ENCODE measurements at places on chromosomes 6 and 20.

- DNase-seq, result no peak
Measured at GRCh38 chr6:3561725-3562124, 104.9 kb upstream of the SLC22A23 start.

DNA sequence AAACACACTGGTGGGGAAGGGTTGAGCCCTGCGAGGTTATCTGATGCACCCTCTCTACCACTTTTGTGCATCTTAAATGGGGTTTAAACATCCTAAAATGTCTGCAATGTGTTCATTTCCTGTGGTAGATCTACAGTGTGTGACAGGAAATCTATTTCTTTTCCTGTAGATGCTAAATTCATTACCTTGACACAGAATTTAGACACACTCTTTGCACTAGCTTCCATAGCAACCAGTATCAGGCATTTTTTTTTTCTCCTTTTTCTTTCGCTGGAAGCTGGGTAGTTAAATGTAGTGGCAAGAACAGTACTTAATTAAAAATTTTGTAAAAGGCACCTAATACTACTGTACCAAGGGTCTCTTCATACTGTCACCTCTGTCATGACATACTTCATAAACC, 141.1 kb downstream of the RFPL4B start:
- no peak for DNase-seq

DNA sequence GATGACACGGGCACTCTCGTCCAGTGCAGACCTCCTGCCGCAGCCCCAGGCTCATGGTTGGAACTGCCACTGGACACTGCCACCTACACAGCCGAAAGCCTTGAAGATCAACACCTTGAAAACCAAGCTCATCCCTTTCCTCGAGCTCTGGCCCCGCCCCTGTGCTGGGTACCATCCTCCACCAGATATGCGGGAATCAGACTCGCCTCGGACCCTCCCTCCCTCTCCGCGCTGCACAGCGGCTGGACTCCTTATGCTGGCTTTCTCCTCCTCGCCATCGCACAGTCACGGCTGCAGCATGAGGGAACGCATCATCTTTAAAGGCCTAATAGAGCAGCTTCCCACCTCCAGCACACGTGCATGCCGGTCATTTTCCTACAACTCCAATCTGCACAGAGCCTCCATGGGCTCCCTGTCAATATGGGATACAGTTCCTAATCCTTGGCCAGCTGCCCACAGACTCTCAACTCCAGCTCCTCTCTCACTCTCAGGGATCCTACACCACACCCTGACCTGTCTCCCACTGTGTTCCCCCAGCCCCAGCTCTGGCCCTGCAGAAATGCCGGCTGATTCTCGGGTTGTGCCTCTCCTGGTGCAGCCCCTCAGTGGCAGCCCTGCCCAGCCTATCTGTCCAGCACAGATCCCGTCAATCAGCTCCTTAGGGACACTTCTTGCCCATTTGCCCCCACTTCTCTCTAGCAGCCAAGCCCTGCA, 23.2 kb downstream of the TXNDC5 start:
- DNase-seq, result no peak

DNA sequence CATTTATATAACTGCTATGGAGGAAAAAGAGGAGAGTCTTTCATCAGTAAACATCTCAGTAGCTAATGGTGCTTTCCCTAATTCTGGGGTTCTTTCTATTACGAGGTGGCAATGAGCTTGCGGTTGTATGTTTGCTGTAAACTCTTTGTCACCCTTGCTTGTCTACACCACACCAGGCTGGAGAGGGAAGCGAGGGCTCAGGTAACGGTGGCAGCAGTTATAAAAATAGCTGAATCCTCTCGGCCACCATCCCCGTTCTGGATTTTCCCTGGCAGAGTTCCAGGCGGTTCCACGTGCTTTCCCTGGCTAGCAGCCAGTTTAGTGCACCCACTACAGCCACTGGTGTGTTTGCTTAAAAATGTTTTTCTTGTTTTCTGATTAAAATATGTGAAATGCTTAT, 39.0 kb downstream of the MAS1 start:
- no peak for DNase-seq

- DNase-seq, result no peak
Measured at GRCh38 chr20:48761023-48761785, 66.6 kb downstream of the PREX1 start.

GRCh38 chr6:145015739-145016558, 719.4 kb downstream of the EPM2A start:
- peak; percentile 21 for DNase-seq

DNA sequence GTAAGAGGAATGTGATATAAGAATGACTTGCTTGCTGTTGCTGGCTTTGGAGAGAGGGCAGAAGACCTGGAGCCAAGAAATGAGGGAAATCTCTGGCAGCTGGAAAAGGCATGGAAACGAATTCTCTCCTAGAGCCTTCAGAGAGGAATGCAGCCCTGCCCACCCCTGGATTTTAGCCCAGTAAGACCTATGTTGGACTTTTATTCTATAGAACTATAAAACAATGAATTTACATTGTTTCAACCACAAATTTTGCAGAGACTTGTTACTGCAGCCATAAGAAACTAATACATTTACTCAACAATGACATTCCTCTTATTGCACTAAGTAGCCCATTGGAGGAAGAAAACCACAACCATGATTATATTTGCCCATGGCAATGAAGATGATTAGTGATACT, 39.5 kb upstream of the PREP start:
- no peak for DNase-seq

DNA sequence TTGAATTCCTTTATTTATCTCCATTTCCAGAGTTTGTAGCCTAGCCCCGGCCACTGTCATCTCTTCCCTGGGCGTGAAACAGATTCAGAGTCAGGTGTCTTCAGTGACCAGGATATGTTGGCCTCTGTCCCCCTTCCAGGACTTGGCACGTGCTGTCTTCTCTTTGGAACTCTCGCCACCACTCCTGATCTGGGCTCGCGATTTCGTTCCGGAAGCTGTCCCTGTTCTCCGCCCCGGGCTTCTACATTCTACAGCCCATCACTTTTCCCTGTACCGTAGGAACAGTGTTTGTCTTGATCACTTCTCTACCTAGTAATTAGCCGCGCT, 739 bp downstream of the GSS start:
- no peak for DNase-seq

DNA sequence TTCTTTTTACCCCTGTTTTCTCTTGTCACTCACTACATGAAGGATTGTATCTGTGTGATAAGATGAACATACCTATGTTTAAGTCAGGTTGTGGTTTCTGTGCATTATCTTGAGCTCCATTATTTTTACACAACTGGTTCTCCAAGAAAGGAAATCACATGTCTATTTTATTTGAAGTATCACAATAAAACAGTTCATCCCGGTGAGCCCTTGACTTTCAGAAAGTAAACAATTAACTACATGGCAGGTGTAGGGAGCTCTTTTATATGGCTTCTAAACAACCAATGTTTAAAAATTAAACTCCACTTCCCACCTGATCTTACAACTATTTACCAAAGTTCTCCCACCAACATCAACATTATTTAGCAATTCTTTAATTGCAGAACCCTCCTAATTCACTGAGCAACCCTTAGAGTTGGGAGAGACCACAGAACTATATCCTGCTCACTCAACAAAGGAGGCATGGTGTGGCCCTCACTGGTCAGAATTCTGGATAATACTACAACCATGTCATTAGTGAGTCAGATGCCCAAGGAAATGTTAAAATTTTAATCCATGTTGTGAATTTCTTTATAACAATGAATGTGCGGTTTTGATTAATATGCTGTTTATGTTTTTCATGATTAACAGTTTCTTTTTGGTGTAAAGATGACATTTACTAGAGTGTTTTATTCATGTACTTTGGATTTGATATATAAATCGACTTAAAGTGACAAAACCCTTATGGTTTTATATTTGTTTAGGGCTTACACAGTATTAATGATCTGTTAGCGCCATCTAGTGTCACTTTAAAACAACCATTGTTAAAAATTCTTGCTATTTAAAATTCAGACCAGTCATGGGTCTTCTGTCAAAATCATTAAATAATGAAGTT, 50.0 kb upstream of the SCGN start:
- no peak for DNase-seq

DNA sequence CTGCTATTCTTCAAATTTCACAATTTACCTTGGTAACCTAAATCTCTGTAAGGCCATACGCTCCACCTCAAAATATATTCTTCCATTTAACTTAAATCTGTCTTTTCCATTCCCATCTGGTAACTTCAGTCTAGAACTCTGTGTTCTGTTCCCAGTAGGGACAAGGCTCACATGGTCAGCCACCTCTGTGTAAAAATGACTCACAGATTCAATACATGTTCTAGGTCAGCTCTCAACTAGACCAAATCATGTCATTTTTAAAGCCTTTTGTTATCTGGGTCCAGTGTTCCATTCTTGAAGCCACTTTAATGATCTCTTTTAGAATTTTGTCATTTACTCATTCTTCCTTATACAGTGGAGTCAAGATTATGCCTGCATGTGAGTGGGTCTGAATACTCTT, 315.6 kb upstream of the CITED2 start:
- no peak for DNase-seq

DNA sequence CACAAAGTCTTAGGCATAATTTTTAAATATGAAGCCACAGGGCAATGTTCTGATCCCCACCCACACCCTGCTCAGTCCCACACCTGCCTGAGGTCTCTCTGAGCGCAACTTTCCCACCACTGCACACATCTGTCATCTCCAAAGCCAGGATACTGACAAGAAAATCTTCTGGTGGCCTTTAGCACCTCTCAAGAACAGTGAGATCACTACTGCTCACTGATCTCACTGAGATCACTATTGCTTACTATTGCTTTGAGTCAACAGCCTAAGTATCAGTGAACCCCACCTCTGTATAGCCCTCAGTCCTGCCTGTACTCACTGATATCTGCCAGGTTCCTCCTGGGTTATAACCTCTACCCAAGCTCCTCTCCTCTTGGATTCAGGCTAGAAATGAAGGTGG, 6.4 kb downstream of the TNFRSF21 start:
- no peak for DNase-seq

GRCh38 chr6:147974376-147974775, 368.3 kb upstream of the SASH1 start:
- DNase-seq, result no peak

GRCh38 chr6:38603966-38604365, 35.8 kb downstream of the BTBD9 start:
- DNase-seq, result no peak

GRCh38 chr6:13354331-13355042, 26.1 kb upstream of the TBC1D7 start:
- no peak for DNase-seq

GRCh38 chr6:63923139-63923739, 287.6 kb downstream of the PHF3 start:
- DNase-seq, result no peak

GRCh38 chr20:2538931-2539720, 2.8 kb downstream of the TMC2 start:
- DNase-seq, result no peak

GRCh38 chr6:135084001-135084915, 29.6 kb upstream of the HBS1L start:
- DNase-seq, result no peak

GRCh38 chr20:54651252-54651651, 175.9 kb downstream of the DOK5 start:
- DNase-seq, result no peak

GRCh38 chr6:116476002-116476678, 15.0 kb downstream of the CALHM6 start:
- DNase-seq, result no peak
